ENCODE measurements at places on chromosomes 5 and 9. TPM values are rescaled to one million over a fixed set of nuclear protein-coding genes. Genes with fewer than 3 reads are reported as not detected.

GRCh38 chr9:132023419-132024180 is 56.1 kb downstream of the MED27 start:
- ATAC-seq: no peak

- ATAC-seq: no peak
Observed at GRCh38 chr9:30944741-30945280, 1439.6 kb upstream of the ACO1 start.

DNA sequence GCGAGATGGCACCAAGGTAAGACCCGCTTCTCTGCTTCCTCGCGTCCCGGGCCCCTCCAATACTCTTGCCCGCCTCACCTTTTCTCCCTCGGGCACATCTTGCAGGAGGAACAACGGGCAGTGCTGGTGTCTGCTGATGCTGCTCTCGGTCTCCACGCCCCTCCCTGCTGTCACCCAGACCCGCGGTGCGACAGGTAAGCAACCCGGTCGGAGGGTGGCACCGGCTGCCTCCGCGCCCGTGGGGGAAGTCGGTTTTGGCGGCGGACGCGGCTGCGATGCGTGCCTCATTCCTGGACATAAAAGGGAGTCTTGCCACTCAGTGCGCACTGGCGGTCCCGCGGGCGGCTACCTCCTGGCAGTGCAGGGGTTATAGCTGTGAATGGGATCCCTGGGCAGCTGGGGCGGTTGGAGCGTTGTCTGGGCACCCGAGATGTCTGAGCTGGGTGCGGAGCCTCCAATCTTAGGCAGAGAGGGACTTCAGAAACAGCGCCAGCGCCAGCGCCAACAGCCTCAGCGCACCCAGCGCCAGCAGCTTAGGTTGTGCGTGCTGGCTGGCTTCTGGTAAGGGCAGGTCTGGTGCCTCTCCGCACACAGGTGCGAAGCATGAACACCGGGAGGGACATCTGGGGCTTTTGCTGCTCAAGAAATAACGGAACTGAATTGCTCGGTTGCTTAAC is 488 bp downstream of the COL15A1 start:
- no peak for ATAC-seq

DNA sequence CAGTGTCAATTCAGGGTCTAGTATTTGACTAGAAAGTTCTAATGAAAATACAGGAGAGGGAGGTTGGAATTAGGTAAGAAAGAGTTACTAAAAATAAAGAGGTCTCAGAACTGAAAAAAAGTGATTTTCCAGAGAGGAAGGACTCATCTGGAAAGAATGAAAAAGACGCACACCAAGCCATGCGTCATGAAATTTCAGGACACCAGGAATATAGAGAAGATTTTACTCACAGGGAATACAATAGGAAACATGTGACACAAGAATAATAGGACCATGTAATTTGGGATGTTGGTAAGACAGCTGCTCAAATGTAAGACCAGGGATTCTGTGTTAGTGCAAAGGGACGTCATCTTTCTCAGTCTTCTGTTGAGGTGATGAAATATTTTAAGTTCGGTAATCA is 224.7 kb downstream of the GDNF start:
- ATAC-seq: no peak

GRCh38 chr5:180960209-180960608 is 28.4 kb upstream of the BTNL3 start:
- ATAC-seq: no peak

GRCh38 chr5:146813346-146814157 is 65.0 kb downstream of the PPP2R2B start:
- no peak for ATAC-seq

DNA sequence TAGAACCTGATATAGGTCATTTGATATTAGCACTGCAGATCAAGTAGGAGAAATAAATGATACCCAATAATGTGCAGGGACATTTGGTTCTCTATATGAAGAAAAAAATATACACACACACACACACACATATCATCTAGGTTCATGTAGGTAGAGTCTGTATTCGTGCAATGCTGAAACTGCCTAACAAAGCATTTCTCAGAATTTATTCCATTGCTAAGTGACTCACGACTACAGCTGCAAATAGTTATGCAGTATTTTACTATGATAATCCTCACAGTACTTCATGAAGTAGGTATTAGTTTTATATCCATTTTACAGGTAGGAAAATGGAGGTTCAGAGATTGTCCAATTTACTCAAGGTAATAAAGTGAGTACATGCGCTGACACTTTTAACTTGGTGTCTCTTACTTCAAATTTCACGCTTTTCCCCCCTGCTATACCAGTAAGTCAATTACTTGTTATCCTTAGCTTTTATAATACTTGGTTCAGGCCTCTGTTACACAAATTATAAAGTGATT is 2.4 kb downstream of the GIN1 start:
- ATAC-seq: no peak

DNA sequence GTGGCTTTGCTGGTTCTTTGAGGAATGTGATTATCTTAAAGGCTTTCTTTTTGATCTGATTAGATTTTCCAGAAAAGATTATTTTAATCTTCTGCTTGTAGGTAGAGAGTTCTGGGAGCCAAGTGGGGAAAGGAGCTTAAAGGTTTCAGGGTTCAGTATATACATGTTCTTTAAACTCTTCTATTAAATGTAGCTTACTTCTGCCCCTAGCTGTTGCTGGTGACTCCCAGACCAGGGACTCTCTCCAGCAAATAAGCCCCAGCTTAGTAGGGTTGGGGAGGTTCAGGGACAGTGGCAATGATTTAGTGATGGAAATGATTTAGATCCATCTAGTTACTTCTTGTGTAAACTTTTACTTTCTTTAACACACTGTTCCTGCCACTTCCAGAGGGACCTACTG is 72.2 kb downstream of the SLC12A2 start:
- no peak for ATAC-seq

DNA sequence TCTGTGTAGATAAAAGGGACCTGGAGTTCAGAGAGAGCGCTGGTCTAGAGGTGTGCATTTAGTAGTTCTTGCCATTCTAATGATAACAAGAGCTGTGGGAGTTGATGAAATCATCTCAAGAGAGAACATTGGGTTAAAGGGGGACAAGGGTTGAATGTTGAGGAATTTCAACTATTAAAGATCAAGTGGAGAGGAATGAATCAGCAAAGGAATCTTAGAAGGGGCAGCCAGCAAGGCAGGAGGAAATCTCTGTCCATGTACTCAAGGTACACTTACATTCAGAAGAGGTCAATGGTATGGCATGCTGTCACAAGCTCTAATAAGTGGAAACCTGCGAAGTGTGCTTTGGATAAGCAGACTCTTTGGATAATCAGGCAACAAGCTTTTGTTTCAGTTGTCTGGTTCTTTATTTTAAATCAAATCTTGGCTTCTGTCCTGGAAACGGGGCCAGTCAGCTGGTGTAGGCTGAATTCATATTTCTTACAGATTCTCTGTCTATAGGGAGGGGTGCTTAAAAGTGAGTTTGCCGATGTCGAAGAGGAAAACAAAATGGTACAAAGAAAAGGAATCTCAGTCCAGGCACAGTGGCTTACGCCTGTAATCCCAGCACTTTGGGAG is 320.5 kb upstream of the CD180 start:
- no peak for ATAC-seq

- no peak for ATAC-seq
Observed at GRCh38 chr5:502325-503079, 21.7 kb downstream of the SLC9A3 start.

DNA sequence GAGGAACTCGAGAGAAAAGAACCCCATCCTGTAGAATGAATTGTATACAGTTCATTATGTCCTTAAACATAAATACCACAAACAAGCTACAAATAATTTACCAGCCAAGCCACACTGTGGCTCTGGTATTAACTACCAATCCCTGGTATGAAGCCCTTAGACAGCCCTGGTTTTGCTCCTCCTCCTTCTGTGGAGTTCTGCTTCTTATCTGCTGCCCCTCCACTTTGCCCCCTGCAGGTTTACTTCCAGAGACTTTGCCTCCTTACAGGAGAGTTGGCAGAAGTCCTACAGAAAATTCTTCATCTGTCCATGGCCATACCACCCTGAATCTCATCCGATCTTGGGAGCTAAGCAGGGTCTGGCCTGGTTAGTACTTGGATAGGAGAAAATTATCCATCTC is 219.8 kb downstream of the ACTL7B start:
- ATAC-seq: no peak

- ATAC-seq: no peak
Observed at GRCh38 chr9:87533271-87533670, 35.6 kb downstream of the DAPK1 start.

GRCh38 chr5:132753135-132753987 is 6.1 kb downstream of the CCNI2 start:
- peak; percentile 52 for ATAC-seq

- ATAC-seq: no peak
Observed at GRCh38 chr9:136185596-136186366, 19.1 kb downstream of the LHX3 start.

DNA sequence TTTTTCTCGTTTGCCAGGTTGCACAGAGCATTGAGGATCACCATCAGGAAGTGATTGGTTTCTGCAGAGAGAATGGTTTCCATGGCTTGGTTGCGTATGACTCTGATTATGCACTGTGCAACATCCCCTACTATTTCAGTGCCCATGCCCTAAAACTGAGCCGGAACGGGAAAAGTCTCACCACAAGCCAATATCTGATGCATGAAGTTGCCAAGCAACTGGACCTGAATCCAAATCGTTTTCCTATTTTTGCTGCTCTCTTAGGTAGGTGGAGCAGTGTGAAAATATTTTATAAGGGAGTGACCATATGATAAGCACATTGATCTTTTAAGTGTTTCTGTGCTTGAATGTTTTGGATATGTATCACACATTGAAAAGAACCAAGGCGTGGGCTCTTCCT is 17.7 kb upstream of the FAM120AOS start:
- no peak for ATAC-seq

DNA sequence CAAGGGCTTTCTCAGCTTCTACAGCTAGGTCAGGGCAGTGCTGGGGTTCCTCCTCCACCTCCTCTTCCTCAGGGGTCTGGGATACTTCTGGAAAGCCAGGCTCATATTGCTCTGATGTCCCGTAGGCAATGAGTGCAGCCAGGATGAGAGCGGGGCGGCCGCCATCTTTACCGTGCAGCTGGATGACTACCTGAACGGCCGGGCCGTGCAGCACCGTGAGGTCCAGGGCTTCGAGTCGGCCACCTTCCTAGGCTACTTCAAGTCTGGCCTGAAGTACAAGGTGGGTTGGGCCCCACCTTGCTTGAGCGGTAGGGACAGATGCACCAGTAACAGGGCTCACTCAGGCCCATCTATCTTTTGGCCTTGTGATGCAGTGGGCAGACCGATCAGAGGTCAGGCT is 34.8 kb downstream of the GSN start:
- ATAC-seq: no peak

DNA sequence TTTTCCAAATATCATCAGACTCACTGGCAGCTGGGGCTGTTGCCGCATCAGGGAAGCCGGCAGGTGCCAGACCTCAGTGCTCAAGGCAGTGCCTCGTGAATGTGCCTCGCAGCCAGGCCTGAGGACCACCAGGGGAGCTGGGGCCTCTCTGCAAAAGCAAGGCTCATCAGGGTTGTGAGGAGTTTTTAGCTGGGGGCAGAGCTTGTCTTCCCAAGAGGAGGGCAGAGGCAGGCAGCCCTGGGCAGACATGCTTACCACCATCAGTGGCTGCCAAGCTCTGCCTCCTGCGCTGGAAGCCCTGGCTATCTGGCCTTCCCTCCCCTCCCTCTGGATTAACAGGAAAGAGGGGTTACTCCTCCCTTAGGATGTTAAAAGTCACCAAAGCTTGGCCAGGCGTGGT is 8.8 kb upstream of the TBC1D9B start:
- no peak for ATAC-seq

DNA sequence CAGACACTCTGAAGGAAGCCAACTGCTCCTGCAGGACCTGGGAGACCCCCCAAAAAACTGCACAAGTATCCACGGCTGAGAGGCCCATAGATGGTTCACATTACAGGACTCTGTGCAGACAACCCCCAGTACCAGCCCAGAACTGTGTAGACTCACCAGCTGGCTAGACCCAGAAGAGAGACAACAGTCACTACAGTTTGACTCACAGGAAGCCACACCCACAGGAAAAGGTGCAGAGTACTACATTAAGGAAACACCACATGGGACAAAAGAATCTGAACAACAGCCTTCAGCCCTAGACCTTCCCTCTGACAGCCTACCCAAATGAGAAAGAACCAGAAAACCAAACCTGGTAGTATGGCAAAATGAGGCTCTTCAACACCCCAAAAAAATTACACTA is 281.2 kb upstream of the RGMB start:
- ATAC-seq: peak; percentile 53

- no peak for ATAC-seq
Observed at GRCh38 chr9:1354606-1355005, 304.4 kb downstream of the DMRT2 start.

DNA sequence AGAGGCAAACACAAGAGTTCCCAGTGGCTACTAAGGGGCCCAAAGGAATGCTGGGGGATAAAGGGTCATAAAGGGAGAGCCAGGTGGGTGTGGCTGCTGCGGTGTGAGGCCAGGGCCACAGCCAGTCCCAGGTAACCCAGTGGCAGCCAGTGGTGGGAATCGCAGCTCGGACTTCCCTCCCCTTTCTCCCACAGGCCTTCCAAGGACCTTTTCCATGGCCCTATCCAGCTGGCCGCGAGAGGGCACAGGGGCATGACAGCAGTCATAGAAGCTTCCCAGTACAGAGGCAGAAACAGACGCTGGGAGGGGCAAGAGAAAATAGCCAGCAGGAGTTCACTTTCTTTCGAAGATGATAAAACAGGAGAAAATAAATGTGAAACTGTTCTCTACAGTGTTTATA is 257.6 kb downstream of the SEMA5A start:
- no peak for ATAC-seq

DNA sequence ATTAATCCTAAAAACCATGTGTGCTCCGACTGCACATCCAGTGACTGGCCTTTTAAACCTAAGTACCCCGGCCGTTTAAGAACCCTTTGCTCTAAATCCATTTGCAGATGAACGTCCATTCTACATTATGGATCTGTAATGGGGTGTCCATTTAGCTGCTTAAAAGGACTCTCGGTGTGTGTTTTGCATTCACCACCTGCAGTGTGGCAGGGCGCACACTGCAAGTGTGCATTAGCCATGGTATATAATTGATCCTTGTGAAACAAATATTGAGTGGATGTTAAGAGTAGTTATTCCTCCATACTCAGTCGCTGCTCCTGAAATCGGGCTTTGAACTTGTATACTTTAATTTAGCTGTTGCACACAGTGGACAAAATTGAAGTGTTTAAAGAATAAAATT is 190.1 kb upstream of the WWC1 start:
- no peak for ATAC-seq

DNA sequence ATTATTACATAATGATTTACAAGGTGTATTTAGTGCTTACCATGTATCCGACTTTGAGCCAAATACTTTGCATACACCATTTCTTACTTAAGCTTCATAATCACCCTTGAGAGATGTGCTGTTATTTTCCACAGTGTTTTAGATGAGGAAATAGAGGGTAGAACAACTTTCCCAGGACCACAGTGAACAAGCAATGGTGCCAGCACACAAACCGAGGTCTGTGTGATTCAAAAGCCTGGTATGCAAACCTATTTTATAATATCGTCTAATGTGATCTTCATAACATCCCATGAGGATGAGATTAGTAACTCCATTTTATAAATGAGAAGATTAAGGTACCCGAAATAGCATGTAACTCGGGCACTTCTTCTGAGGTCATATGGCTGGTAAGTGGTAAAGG is 294.7 kb downstream of the NSG2 start:
- no peak for ATAC-seq

GRCh38 chr5:52989781-52990527 is 802 bp downstream of the ITGA2 start:
- peak; percentile 24 for ATAC-seq

The SCGB3A2 gene
- not detected for total RNA-seq

The PPP3R2 gene
- not detected for total RNA-seq

The TBCA gene
- 132 TPM for total RNA-seq

The RASGRF2 gene
- 1.1 TPM for total RNA-seq

The TAF1L gene
- total RNA-seq: not detected

The TRAF1 gene
- 1.2 TPM for total RNA-seq

The ASS1 gene
- total RNA-seq: 101 TPM
